Stimulated activated memory B cell treated with anti-CD40 and anti-IgM and Interleukin-4, amounts not matched to agents 10 μg/mL and 1 μg/mL and 100 μg/mL, for 72 hours (primary cell): ENCODE measurements at places on chromosomes 7 and 10.

GRCh38 chr7:147670759-147671158 lies 919.8 kb upstream of the C7orf33 start:
- no peak for ATAC-seq

DNA sequence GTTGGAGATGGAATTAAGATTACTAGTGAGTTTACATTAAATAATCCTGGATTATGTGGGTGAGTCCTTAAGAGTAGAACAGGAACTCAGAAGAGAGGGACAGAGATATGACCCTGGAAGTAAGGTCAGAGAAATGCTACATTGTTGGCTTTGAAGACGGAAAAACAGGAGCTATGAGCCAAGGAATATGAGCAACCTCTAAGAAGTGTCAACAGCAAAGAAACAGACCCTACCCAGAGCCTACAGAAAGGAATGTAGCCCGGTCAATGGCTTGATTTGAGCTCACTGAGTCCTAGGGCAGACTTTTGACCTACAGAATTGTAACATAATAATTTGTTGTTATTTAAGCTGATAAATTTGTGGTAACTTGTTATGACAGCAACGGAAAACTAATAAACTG lies 304.9 kb downstream of the IPMK start:
- ATAC-seq = no peak

DNA sequence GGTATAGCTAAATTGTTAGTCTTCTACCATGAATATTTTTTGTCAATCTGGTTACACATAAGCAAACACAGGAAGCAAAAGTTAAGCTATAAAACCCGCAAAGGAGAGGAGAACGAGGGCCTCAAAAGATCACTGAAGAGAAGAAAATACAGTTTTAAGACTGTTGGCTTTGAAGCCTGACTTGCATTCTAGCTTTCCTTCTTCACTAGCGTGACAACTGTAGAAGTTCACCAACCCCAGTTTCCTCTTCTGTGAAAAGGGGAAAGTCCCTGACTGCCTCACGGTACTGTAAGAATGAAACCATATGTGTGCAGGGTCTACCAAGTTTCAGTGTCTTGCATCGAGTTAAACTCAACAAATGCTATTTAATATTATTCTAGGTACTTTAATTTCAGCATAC lies 7.5 kb upstream of the LRRN3 start:
- ATAC-seq = peak; percentile 99

GRCh38 chr7:106979551-106980357 lies 64.8 kb upstream of the PRKAR2B start:
- ATAC-seq = no peak

GRCh38 chr10:17675638-17676037 lies 31.7 kb downstream of the STAM start:
- ATAC-seq = no peak

DNA sequence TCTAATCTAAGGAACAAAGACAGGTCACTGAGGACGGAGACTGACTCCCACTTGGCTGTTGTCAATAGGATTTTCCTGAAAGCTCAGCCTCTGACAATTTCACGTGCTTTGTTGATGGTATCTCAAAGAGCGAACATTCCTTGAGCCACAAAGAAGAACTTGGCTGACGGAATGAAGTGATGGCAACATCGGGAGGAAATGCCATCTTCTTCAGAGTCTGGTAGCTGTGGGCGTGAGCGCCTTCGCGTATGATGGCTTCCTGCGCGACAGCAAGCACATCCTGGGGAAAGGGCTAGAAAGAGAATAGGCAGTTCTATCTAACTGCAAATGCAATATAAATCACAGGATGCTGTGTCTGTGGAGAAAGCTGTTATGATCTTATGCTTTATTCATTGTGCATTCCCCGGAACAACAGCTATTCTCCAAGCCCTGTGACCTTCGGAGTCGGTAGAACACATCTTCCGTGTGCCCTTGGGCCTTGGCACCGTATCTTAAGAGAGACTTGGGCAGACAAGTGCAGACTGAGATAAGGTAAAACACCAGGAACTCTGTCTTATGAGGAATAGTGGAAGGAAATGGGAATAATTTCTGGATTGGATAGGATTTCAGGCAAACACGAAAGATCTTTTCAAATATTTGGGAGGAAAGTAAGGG lies 19.6 kb upstream of the GTPBP4 start:
- no peak for ATAC-seq
